Activated CD4-positive, alpha-beta T cell treated with anti-CD3 and anti-CD28 coated beads, Interleukin-2, amount 50 U/mL, for 4 hours (primary cell): ENCODE measurements at places on chromosomes 3 and 15.

DNA sequence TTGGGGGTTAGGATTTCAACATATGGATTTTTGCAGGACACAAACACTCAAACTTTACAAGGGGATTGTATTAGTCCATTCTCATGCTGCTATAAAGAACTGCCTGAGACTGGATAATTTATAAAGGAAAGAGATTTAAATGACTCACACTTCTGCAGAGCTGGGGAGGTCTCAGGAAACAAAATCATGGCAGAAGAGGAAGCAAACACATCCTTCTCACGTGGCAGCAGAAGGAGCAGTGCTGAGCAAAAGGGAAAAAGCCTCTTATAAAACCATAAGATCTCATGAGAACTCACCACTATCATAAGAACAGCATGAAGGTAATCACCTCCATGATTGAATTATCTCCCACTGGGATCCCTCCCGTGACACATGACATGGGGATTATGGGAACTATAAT is 1183.1 kb downstream of the ZPLD1 start:
- no peak for DNase-seq

DNA sequence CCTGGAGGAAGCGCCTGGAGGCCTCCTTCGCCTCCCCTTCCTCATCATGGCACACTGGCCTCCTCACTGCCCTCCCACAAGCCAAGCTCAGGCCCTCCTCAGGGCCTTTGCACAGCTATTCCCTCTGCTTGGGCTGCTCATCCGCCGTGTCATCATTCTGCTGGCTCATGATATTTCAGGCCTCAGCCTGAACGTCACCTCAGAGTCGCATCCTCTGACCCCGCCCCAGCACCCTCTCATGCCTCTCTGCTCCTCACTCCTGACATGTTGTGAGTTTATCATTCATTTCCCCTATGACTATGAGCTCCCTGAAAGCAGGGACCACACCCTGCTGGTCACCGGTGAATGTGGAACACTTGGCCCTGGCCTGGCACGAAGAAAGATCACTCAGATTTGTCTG is 20.7 kb upstream of the POC1A start:
- no peak for DNase-seq

- no peak for DNase-seq
These were observed 92.5 kb downstream of the CACNA2D3 start for GRCh38 chr3:54214845-54215244.

DNA sequence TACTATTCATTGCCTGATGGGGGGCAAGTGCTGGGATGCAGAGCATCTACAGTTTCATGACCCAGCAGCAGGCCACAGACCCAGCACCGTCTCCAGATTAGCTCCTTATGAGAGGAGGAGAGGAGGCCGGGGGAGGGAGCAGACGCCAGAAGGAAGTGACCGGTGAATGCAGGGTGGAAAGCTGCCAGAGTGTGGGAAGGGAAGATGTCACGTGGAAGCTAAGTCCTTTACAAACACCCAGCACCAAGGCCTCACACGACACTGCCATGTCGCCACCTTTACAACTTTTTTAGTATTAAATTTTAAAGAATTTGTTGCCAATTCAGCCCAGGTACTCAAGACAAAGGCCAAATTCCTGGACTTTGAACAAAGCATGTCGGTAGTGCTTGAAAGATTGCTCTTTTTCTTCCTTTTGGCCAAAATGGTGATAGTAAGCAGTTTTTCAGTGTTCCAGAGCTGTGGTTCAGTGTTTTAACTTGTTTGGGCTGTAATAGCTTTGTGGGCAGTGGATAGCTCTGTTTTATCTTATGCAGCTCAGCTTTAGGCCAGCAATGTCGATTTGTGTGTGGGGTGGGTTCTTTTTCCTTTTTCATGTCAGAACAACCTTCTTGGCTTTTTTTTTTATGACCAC is 58.2 kb downstream of the ZBTB38 start:
- no peak for DNase-seq

GRCh38 chr15:53716909-53717876 is 42.3 kb downstream of the WDR72 start:
- DNase-seq, result no peak

DNA sequence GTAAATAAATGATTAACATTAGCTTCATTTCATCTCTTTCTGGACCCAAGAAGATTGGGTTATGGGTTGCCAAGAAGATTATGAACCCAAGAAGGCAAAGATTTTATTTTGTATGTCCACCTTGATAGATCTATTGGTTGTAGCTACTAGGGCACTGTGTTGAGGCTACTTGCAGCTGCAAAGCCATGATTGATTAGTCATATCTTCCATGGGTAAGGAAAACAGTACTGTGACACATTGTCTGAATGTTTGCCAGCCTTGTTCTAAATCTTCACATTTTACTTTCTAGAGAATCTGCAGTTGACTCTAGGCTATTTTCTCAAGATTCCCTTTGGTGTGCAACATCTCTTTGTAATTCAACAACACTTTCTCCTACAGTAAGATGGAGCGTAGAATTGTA is 229.2 kb upstream of the KCNH8 start:
- DNase-seq, result no peak

GRCh38 chr3:186083746-186084145 is 25.1 kb downstream of the ETV5 start:
- DNase-seq, result no peak

DNA sequence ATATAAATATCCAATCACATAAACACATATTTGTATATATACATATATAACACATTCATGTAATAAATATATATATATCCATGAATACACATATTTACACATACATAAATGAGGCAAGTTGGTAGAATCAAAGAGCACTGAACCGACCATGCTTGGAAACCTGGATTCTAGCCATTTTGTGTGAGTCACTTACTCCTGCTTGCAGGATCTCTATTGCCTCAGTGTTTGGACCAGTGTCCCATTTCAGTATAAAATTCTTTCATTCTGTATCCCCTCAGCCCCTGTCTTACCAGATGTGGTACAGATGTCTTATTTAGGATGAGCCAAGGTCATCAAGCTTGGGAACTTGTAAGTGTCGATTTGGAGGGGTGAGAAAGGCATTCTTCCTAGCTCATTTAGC is 391.4 kb upstream of the FRG2C start:
- no peak for DNase-seq

GRCh38 chr15:33163816-33164215 is 30.7 kb downstream of the FMN1 start:
- no peak for DNase-seq

DNA sequence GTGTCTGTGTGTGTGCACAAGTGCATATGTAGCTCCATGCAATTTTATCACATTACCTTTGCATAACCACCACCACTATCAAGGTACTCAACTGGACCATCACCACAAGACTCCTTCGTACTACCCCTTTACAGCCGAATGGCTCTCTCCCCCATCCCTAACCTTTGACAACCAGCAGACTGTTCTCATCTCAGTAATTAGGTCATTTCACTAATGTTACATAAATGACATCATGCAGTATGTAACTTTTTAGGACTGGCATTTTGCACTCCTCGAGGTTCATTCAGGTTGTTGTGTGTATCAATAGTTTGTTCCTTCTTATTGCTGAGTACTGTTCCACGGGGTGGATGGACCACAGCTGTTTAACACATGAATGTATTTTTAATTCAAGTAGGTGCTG is 121.8 kb upstream of the SLC6A11 start:
- no peak for DNase-seq

DNA sequence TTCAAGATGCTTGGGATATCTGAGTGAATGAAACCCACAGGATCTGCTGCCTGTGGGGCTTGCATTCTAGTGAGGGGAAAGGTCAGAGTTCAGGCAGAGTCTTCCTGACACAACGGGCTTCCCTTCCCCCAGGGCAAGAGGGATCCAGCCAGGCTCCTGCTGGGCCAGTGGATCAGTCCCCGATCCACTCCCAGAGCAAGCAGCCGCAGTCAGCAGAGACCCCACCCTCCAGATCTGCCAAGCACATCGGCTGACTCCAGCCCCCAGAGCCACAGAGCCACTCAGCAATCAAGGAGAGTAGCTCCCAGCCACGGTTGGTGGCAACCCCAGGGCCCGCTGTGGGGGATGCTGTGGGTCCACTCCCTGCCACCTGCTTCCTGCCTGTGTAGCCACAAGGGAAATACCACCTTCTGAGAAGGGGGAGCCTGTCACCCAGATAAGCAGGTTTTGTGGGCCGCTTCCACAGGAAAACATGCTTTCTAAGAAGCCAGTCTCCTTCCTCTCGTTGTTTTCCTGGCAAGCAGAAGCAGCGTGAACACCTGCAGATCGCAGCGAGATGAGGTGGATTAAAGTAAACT is 44.9 kb downstream of the CPN2 start:
- peak; percentile 21 for DNase-seq

GRCh38 chr3:143119974-143120715 is 574 bp downstream of the CHST2 start:
- DNase-seq, result peak; percentile 20

GRCh38 chr15:39556461-39556860 is 24.4 kb upstream of the THBS1 start:
- DNase-seq, result no peak

DNA sequence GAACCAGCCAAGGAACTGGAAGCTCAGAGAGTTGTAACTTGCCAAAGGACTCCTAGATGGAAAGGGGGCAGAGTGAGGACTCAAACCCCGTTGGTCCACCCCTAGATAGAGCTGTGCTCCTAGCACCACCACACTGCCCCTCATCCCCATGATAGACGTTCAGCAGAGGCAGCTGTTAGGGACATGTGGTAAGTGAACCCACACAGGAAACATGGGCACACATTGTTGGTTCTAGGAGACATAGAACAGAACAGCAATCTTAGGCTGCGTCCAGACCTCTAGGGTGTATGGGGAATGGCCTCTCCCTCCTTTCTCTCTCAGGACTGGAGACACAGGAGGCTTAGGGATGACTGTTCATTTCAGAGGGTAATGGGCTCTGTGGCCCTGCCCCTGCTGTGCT is 102.7 kb downstream of the ANP32A start:
- DNase-seq, result no peak

DNA sequence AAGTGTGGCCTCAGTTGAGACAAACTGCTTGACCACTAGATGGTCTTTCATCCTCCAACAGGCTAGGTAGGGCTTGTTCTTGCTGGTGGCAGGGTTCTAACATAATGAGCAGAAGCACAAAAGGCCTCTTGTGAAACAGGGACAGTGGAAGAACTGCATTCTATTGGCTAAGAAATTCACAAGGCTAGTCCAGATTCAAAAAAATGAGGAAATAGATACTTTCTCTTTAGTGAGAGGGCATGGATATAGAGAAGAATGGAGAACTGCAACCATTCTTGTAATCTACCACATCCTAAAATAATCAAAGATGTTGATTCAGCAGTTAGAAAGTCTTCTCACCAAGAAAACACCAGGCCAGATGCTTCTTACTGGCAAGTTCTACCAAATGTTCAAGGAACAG is 143.7 kb upstream of the LRIG1 start:
- no peak for DNase-seq

- DNase-seq, result no peak
These were observed 19.7 kb downstream of the PLD1 start for GRCh38 chr3:171790574-171790897.

GRCh38 chr15:27278761-27279160 is 307.8 kb downstream of the GABRG3 start:
- DNase-seq, result no peak

- no peak for DNase-seq
These were observed 273.3 kb upstream of the ICE2 start for GRCh38 chr15:60751985-60752952.

- DNase-seq, result no peak
These were observed 284.8 kb upstream of the CFAP20DC start for GRCh38 chr3:59334585-59334984.

DNA sequence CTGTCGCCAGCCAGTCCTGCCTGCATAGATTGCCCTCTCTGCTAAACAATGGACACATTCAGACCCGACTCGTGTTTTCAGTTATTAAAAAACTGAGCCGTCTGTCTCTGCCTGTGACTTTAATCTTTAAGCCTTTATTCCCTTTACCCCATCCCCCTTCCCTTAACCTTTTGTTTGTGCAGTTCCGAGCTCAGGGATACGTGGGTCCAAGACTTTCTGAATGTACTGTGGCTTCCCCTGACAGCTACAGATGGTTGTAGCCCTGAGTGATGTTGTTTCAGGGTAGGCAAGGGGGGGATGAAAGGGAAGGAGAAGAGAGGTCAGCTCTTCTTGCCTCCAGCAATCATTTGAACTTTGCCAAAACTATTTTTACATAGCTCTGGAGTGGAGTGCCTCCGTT is 44.6 kb downstream of the EEFSEC start:
- DNase-seq, result no peak

DNA sequence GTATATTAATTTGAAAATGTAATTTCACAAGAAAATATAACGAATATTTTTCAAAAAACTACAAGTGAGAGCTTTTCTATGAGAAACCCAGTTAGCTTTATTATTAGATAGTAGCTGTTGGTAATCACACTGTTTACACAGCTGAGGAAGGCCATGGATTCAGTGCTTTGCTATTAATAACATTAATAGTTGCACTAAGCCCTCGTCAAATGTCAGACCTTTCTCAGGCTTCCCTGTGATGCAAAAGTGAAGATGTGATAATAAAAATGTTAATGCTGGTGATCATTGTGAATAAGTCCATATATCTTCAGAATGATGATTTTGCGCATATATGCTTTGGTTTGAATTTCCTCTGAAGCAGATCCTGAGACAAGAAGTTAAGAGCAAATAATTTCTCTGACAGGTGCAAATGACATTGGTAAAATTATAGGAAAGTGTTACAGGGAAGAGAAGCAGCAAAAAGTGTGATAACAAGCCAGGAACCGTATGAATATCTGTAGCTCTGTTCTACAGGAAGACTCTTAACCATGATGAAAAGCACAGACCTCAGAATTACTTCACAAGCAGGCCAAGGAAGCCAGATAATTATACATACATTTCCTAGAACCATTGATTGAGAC is 56.5 kb upstream of the CNTN6 start:
- no peak for DNase-seq

- DNase-seq, result no peak
These were observed 745.6 kb downstream of the VGLL3 start for GRCh38 chr3:86245360-86245759.

GRCh38 chr3:186052096-186052840 is 56.6 kb downstream of the ETV5 start:
- no peak for DNase-seq

- DNase-seq, result no peak
These were observed 979.3 kb downstream of the IGSF11 start for GRCh38 chr3:118055381-118055780.

DNA sequence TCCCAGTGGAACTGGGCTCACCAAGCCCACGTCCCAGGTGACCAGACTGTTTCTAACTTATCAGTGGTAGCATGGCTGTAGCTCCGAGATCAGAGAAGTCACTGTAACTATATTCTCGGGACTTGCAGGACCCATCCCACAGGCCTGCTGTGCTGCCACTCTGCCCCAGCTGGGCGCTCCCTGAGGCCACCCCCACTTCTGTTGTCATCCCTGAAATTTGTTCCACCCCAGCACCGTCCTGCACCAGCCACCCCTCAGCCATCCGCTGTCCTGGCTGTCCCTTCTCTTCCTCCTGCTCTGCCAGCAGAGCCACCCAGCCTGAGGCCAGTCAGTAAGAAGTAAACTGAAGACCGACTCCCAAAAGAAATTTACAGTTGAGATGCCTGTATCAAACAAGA is 33.0 kb upstream of the VILL start:
- no peak for DNase-seq

DNA sequence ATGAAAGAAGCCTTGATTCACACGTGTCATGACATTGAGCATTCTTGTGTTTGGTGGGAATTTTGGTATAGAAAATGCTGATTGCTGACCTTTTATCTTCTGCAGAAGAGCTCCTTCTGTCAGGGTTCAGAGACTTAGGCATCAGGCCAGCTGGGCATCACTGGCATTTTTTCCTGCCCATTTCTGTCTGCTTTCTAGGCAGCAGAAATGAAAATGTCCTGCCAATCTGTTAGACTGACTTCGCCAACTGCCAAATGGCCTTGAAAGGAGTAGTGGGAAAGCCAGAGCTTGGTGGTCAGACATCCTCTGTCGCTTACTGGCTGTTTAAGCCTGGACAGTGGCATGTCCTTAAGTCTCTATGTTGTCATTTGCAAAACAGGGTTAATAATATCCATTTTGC is 57.4 kb downstream of the EEFSEC start:
- DNase-seq, result no peak
